ENCODE measurements at places on chromosomes 6 and 20.

DNA sequence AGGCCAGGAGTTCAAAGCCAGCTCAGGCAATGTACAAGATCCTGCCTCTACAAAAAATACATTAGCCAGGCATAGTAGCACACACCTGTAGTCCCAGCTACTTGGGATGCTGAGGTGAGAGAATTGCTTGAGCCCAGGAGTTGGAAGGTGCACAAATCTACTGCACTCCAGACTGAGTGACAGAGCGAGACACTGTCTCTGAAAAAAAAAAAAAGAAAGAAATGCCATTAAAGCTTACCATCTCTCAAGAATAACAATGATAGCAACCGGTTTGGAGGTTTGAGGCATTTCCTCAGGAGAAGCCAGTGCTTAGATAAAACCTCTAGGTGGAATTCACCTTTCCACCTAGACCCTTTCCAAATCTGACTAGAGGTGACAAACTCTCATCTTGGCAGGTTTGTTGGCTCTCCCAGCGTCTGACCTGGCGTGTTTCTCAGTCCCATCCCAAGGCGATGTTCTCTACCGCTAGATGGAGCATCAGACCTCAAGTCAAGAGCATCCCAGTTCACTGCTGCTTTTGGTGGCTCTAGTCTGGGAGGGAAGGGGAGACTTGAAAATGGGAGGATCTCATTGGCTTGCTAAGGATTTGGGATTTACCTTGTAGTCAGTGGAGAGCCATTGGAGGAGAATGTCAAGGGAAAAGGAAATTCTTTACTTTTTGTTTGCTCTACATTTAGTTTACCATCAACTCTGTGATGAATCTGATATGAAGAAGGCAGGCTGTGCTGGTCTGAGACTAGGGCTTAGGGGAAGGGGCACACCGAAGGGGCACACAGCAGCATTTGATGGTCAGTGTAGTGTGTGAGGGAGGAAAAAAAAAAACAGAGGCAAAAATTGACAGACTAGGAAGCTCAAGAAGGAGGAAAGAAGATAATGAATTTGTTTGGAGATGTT, 67.9 kb downstream of the NCOA7 start:
- peak; percentile 39 for DNase-seq

DNA sequence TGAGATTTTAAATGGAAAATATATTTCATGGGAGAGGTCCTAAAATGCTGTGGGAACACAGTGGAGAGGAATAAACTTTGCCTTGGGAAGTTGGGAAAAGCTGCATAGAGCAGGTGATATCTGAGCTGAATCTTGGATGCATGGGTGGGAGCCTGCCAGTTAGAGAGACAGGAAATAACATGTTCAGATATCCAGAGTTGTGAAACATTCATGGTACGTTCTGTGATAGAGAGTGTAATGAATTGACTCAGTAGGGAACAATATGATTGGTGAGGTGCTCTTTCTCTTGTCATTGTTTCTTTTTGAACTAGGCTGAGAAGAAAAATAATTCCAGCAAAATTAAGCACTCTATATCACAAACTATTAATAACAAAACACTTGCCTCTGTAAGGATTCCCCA, 72.8 kb downstream of the RPS12 start:
- DNase-seq = no peak

- DNase-seq = no peak
Measured at GRCh38 chr6:79146421-79146820, 68.4 kb upstream of the PHIP start.

GRCh38 chr20:32029561-32029960, 19.3 kb downstream of the CCM2L start:
- DNase-seq = no peak

DNA sequence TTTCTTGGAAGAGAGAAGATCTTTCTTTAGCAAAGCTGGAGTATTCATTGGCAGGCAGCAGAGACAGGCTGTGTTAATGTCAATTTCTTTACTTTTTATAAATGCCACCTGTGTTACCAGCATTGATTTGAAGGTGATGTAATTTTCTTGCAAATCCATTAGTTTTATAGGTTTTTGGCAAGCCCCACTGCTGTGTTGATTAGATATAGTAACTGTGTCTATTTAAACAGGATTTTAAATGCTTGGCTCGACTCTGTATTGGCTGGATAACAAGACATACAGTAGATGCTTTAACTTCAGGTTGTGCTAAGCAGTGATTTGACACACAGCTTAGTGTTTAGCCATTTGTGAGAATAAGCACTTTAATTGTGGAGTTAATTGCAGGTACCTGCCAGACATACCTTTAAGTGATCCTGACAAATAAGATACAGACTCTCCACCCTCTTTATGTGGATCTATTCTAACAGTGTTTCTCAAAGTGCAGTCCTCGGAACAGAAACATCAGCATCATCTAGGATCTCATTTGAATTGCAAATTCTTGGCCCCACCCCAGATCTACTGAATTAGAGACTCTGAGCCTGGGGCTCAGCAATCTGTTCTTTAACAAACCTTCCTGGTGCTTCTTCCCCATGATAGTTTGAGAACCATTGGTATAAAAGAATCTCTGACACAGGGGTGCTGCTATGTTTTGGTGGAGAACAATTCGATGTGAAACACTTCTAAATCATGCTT, 397.5 kb downstream of the HDGFL1 start:
- peak; percentile 34 for DNase-seq

GRCh38 chr6:157216570-157216969, 106.7 kb downstream of the TMEM242 start:
- DNase-seq = no peak

DNA sequence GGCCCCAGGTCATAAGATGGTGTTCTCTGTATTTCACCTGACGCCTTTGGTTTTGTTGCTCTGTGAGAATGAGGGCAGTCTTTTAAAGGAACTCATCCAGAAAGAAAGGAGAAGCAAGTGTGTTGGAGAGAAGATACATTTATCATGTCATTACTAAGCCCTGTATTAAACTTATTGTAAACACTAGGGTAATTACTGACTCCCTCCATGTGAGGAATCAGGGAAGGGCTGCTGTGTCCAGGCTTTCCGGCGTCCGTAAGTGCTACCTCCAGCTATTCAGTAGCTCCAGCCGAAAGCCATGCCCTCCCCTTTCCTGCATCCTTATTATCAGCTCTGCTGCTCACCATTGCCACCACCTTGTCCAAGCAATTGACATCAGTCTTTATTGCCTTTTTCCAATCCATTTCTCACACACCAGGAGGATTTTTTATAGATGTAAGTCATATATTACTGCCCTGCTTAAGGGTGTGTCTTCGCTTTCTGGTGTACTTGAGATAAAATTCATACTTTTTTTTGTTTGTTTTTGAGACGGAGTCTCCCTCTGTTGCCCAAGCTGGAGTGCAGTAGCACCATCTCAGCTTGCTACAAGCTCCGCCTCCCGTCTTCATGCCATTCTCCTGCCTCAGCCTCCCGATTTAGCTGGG, 94.7 kb downstream of the RPP40 start:
- DNase-seq = no peak

GRCh38 chr20:32806356-32806755, 13.4 kb upstream of the MAPRE1 start:
- DNase-seq = no peak

GRCh38 chr6:36121787-36122494, 8.4 kb upstream of the MAPK13 start:
- no peak for DNase-seq

All from NCI-H526 (cell line).